ENCODE measurements at places on chromosomes 7 and 10.

GRCh38 chr10:108166401-108166800 lies 1001.9 kb upstream of the SORCS1 start:
- DNase-seq, result no peak

DNA sequence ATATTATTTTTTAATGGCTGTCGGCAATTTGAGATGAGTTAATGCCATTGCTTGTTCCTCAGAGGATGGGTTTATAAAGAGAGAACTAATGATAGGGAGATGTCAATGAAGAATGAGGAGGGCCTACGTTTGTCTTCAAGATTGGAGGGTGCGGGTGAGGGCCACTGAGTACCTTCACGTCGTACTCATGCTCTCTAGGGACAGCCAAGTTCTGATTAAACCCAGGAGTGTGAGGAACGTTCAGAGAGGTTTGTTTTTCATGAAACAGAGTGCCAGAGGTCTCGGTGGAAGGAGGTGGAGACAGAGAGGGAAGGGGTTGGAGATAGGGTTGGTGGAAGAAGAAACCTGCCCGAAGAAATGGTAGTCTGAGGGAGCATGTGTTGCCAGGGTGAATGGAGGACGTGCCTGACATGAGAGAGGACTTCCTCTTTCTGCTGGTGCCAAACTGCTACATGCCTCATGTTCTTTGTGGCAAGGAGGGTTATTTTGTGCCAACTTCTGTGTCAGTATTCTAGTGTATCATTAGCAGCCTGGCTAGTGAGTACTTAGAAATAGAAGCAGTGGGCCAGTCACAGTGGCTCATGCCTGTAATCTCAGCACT lies 8.9 kb downstream of the DHTKD1 start:
- DNase-seq, result no peak

DNA sequence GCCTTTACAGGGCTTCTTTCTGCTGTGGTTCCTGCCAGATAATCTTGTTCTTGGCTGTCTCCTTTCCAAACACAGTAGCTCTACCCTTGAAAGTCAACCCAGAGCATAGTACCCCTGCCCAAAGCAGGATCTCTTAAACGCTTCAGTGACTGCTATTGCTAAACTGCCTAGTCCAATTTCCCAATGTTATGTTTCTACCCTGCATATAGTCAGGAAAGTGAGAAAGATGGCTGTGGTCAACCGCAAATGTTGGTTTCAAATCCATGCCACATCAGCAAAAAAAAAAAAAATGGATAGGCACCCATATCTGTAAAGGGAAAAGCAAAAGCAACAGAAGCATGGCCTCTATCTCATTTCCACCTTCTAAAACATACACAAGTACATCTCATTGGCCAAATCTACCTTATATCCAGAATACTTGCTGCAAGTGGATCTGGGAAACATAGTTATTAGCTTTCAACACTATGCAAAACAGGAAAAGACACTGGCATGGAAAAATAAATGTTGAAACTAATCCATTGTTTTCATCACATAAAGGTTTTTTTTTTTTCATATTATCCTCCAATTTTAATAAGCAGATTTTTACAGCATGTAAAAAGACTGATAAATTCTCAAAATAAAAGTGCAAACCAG lies 59.8 kb downstream of the DNAJC1 start:
- DNase-seq, result no peak

- DNase-seq, result no peak
Observed at GRCh38 chr7:69775231-69775771, 177.0 kb downstream of the AUTS2 start.

DNA sequence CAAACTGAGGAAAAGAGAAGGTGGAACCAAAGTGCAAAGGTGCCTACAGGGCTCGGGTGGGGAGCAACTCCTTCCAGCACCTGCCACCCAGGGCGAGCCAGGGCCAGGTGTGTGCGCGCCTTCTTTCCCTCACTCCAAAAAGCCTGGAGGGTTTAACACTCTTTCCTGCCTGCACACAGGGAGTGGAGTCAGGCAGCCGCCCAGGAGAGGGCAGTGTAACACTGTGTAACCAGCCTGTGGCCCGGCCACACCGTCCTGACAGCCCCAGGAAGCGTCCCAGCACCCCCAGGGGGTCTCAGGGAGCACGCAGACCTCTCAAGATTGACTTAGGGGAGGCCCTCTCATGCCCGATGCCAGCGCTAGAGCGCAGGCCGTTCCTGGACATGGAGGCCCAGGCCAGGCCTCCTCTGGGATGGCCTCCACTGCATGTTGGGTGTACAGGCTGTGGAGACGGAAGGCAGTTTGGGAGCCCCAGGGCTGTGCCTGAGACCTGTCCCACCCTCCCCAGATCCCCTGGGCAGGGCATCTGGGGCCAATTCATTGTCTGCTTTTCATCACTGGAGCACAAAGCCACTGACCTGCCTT lies 13.4 kb downstream of the BRI3 start:
- no peak for DNase-seq

GRCh38 chr7:5677538-5678294 lies 103.7 kb downstream of the RNF216 start:
- DNase-seq, result peak; percentile 17

- DNase-seq, result no peak
Observed at GRCh38 chr7:150340024-150340749, 1.2 kb downstream of the RARRES2 start.

GRCh38 chr10:75976681-75977080 lies 545.3 kb downstream of the LRMDA start:
- DNase-seq, result no peak

- no peak for DNase-seq
Observed at GRCh38 chr10:102069071-102069470, 3.9 kb downstream of the HPS6 start.

DNA sequence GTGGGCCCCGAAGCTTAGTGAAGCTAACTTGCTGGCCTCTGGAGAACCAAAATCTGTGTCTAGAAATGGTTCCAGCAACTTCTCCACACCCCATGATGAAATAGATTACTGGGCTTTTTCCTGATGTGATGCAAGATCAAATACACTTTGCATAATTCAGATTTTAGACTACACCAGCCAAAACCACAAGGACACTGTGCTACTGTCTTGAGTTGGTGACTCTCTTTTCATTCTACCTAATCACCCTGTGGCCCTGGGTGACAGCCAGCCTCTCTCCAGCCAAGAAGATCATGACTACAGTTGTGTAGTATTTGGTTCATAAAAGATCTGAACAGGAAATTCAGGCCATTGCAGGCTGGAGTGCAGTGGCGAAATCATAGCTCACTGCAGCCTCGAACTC lies 22.2 kb downstream of the AZGP1 start:
- DNase-seq, result no peak

DNA sequence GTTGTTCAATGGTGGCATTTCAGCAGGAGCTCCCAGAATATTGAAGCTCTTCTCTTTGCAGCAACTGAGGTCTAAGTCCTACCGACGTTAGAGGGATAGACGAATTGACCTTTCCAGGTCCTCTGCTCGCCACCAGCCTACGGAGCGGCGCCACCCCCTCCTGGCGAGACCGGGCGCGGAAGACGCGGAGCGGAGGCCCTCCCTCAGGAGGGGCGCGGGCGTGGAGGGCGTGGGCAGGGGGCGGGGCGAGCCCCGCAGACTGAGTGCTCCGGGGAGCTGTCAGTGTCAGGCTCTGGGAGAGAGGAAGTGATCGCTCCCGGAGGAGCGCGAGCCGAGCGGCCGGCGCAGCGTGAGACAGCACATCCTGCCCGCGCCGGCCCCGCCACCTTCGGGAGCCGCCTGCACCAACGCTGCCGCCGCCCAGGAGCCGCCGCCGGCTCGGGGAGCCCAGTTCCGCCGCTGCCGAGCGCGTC lies at the start of gene DYNC1I1:
Gene DYNC1I1 (plus strand): TSS at position 257 of the 473 bp plus-strand sequence. CDS start 32,176 bp downstream, outside the sequence.
- DNase-seq, result no peak

DNA sequence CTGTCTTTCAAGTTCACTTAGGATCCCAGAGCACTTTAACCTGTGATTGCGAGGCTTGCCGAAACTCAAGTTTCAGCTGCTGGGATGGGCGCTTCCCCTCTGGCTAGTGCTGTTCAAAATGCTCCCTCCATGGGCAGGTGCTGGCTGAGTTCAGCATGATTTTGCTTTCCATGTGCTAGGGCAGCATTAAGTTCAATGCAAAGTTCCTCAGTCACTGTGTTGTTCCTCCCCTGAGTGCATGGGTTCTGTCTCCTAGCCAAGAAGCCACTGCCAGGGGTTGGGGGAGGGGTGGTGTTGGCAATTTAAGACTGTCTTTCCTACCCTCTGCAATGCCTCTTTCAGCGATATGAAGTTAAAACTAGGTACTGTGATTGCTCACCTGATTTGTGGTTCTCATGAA lies 56.5 kb upstream of the HELLS start:
- no peak for DNase-seq

- no peak for DNase-seq
Observed at GRCh38 chr10:23433701-23434100, 5.2 kb upstream of the OTUD1 start.

DNA sequence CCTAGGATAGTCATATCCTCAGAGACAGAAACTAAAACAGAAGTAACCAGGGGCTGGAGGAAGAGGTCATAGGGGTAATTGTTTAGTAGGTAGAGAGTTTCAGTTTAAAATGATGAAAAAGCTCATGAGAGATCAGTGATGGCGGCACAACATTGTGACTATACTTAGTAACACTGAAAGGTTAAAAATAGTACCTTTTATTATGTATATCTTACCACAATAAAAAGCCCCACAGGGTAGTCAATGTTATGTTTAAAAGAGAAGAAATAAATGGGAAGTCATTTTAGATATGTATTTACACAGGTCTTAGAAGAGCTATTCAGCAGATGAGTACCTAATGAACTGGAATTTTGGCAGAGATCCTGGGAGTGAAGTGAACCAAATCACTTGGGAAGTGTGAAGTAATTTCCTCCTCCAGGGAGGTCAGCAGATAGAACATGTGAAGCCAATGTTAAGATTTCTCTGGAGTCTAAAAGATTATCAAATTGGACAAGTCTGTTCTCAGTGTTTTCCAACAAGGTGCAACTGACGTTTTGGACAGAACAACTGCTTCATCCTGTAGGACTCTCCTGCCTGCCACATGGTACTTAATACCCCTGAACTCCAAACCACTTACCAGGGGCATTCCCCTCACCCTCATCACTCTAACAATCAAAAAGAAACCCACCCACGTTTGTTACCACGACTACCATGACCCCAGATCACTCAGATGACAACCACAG lies 6.4 kb downstream of the CDCA7L start:
- DNase-seq, result no peak

GRCh38 chr7:29884399-29885272 lies 78.3 kb downstream of the WIPF3 start:
- DNase-seq, result no peak

- no peak for DNase-seq
Observed at GRCh38 chr7:27134392-27134791, 3.8 kb upstream of the HOXA4 start.

- no peak for DNase-seq
Observed at GRCh38 chr10:75287697-75288096, 51.9 kb upstream of the COMTD1 start.

DNA sequence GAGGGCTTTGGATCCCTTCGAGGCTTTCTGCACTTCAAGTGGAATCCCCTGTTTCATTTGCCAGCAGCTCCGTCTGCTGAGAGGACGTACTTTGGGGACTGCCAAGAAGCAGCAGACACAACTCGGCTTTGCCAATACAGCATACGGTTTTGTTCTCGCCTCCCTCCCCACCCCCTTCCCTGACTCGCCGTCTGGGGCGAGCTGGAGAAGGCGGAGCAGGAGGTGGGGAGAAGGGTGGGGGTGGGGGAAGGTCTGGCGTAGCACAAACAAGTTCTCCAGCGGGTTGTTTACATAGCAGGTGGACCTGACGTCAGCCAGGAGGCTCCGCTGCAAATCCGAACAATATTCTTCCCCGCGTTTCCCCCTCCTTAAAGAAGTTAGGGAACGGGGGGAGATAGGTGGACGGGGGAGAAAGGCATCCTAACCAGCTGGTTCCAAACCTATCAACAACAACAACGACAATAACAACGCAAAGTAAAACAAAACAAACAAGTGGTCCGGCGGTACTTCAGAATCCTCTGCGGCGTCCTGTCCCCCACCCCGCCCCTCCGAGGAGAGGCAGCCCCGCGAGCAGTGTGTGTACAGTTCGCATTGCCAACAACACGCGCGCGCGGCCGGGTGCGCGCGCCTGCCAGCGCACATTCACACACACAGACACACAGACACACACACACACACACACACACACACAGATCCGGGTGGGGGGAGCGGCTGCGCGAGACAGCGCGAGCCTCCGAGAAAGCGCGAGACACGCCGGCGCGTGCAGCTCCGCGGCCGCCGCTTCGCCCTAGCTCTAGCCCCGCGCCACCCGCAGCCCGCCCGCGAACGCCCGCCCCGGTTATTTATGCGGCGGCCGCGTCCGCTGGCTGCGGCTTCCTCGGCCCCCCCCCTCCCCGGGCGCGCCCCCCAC lies 167.0 kb upstream of the PPP1R3A start:
- no peak for DNase-seq

GRCh38 chr7:33885290-33886148 lies 19.8 kb upstream of the BMPER start:
- DNase-seq, result no peak

DNA sequence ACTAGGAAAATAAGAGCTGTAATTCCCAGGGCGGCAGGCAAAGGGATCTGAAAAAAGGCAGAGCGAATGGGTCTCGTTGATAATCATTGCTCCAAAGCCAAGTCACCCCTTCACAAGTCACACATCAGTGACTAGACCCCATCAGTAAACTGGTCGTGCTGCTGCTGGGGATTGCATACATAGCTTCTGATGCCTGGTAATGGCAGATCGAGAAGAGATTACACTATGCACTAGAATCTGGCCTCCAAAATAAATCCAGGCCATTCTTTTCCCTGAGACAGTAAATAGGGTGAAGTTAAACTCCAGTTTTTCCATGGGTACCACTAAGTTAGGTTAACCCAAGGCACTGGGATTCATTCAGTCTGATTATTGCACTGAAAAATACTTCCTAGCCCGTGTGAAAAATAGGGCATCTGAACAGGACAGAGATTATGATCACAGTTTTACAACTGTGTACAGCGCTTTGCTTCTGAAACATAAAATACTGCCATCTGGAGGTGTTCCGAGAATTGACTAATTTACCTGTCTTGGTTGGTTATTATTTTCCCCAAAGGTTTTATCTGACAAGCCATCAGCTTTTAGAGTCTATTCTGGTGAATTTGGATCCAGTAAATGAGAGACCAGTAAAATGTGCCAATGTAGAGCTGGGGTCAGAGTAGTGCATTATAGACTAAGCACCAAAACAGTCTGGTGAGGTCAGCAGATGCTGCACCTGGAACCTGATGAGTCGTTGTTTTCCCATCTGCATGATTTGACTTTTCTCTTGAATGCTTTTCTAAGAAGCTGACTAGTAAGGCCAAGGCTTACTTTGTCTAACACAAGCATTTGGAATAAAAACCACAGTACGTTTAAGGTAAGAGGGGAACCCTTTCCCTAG lies 82.9 kb upstream of the AFAP1L2 start:
- DNase-seq, result no peak

GRCh38 chr10:61974601-61975390 lies 73.3 kb downstream of the ARID5B start:
- no peak for DNase-seq

- no peak for DNase-seq
Observed at GRCh38 chr7:17544401-17544800, 245.9 kb downstream of the AHR start.

DNA sequence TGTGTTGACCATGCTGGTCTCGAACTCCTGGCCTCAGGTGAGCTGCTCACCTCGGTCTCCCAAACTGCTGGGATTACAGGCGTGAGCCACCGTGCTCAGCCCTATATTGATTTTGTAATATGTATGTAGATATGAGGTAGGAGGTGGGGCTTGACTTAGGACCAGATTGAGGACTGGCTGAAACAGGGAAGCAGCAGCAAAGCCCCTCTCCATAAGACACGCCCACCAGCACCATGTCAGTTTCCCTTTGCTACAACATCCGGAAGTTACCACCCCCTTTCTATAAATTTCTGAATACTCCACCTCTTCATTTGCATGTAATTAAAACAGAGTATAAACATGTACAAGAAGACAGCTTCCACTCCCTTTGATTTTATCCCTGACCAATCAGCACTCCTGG lies 47.9 kb upstream of the MYL10 start:
- DNase-seq, result no peak

GRCh38 chr7:15306296-15306695 lies 255.5 kb downstream of the AGMO start:
- DNase-seq, result no peak

Data from activated CD8-positive, alpha-beta memory T cell treated with anti-CD3 and anti-CD28 coated beads for 1 hour (primary cell).